ENCODE measurements at places on chromosomes 7 and 10.

GRCh38 chr10:118763202-118763988, 8.6 kb upstream of the CACUL1 start:
- no peak for DNase-seq

DNA sequence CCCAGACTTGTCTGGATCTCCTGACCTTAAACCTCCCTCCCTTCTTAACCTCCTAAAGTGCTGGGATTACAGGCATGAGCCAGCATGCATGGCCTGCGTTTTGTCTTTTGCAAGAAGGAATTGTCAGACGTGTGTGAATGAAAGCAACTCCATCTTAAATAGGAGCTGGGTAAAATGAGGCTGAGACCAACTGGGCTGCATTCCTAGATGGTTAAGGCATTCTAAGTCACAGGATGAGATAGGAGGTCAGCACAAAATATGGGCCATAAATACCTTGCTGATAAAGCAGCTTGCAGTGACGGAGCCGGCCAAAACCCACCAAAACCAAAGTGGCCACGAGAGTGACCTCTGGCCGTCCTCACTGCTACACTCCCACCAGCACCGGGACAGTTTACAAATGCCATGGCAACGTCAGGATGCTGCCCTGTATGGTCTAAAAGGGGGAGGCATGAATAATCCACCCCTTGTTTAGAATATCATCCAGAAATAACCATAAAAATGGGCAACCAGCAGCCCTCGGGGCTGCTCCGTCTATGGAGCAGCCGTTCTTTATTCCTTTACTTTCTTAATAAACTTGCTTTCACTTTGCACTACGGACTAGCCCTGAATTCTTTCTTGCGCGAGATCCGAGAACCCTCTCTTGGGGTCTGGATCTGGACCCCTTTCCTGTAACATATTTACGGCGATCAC, 41.2 kb upstream of the SDK1 start:
- no peak for DNase-seq

DNA sequence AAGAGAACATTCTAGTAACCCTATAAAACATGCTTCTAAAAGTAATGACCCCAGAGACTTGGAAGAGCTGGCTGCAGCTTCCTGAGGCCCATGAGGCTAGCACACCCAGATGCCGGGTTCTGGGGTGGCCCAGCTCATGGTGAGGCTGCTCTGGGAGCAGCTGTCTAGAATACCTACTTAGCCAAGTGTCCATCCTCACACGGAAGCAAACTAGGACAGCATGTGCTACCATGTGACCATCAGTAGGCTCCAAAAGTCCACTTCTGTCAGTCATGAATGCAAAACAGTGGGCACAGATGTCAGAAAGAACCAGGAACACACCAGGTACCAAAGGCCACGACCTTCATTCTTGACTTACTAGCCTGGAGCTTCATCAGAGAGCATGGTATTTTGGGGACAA, 32.4 kb downstream of the CTBP2 start:
- DNase-seq = no peak

DNA sequence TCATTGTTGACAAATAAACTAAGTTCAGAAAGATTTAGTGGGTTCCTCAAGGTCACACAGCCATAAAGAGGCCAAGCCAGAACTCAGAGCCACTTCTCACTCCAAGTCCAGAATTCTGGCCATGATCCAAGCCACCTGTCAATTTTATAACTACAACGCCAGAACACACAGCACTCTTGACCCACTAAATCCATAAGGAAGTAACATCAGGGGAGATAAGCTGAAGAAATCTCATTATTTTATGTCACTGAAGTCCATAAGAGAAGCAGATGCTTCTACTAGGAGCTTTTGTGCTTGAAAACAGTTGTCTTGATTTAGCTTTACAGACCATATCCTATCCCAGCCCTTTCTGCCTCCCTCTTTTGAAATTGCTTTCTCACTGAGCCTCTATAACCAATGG, 15.9 kb downstream of the ADAM12 start:
- no peak for DNase-seq

- DNase-seq = no peak
These were observed 113.7 kb downstream of the CDK14 start for GRCh38 chr7:90709501-90710465.

DNA sequence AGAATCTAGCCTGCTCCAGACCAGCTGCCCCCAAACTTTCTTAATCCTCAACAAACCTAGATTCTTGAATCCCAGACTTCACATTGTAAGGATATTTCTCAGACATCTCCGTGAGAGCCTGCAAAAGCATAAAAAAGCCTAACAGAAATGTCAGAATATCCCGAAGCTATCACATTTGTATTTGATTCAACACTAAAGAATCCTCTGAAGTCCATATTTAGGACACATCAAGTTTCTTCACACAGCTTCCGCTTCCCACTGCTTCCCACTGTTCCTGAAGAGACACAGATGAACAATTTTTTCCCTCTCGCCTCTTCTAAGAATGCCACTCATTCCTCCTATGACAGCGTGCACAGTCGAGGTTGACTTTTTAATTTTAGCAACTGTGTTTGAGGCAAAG, 396.2 kb upstream of the IGFBP3 start:
- DNase-seq = no peak

GRCh38 chr10:49168171-49168540, 20.0 kb downstream of the TMEM273 start:
- no peak for DNase-seq

DNA sequence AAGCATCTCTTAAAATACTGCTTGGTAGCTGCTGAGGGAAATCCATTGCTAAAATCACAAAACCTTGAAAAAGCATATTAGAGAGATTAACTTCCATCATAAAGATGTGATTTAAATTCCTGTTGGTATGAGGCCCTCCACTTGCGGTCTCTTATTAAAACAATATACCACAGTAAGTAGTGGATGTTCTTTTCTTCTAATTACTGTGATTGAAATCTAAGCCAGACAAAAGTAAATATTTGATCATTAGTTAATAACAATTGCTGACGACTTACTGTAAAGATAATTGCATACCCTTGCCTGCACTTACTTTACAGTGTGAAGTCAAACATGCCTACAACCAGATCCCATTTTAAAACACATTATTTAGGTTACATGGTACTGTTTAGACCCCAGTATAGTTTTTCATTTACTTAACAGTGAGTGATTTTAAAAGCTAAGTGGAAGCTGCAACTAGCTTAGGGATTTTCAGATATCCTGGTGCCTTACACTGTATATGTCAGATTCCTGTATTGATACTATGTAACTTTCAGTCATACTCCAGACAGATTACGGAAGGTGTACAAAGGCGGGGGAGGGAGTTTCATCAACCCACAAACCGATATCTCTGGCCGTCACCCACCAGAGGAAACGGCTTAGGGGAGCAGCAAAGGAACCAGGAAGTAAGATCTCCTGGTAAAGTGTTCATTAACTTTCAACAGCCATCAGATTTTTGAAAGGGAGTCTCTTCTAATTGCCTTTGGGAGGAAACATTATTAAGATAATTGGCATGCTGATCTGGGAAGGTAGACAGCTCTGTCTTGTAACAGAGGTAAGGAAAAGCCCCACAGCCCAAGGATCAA, 986 bp downstream of the NRP1 start:
- DNase-seq = peak; percentile 20

DNA sequence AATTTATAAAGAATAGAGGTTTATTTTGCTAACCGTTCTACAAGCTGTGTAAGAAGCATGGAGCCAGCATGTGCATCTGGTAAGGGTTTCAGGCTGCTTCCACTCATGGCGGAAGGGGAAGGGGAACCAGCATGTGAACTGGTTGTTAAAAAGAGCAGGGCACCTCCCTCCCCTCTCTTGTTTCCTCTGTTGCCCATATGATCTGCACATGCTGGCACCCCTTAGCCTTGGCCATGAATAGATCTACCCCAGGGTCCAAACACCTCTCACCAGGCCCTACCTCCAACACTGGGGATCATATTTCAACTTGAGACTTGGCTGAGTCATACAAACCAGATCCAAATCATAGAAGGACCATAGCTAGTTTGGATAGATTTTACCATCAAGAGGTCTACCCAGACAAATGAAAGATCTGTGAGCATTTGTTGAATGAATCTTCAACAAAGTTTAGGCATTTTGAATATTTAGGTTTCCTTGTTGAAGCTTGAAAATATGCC, 36.0 kb upstream of the NRP1 start:
- no peak for DNase-seq

DNA sequence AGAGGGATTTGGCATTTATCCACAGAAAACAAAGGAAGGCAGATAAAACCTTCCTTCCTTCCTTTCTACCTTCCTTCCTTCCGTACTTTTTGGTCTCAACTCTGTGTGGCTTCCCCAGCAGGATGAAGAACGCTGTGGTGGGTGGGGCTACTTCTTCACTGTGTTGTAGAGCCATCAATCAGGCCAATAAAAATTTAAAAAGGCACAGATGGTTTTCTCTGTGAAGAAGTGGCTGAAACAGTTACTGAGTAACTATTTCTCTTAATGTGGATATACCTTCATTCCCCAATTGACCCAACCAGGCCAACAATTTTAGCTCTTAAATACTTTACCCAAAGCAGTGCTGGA, 75.8 kb downstream of the ZNF92 start:
- no peak for DNase-seq

- DNase-seq = no peak
These were observed 952.7 kb upstream of the KCND2 start for GRCh38 chr7:119320316-119320715.

- peak; percentile 2 for DNase-seq
These were observed 64.4 kb downstream of the KCND2 start for GRCh38 chr7:120337308-120337907.

- no peak for DNase-seq
These were observed 290.7 kb downstream of the CACNA2D1 start for GRCh38 chr7:82152858-82153257.

DNA sequence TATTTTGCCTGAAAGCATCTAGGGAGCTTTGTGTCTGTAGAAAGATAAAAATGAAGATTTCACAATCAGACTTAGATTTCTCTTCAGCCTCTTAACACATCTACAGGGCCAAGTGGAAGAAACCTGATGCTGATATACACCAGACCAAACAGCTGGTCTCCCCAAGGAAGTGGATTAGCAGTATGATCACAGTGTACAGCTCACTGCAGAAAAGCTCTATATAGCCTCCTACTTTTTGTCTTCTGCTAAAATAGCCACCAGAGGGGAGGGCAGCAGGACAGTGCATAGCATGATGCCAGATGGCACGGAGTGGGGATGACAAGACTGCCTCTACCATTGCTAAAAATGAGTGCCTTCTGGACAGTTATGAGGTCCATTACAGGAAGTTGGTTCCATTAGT, 16.0 kb downstream of the FAM13C start:
- DNase-seq = no peak

- no peak for DNase-seq
These were observed 39.8 kb upstream of the MSRB2 start for GRCh38 chr10:23055424-23056185.

DNA sequence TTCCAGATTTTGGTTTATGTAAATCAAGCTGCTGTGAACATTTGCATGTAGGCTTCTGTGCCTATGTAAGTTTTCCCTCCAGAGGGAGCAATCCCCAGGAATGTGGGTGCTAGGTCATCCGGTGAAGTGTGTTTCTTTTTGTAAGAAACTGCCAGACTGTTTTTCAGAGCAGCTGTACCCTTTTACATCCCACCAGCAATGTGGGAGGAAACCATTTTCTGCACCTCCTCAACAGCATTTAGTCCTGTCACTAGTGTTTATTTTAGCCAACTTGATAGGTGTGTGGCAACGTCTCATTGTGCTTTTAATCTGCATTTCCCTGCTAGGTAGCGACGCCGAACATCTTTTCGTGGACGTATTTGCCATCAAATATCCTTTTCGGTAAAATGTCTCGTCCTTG, 395.7 kb upstream of the FOXK1 start:
- no peak for DNase-seq

DNA sequence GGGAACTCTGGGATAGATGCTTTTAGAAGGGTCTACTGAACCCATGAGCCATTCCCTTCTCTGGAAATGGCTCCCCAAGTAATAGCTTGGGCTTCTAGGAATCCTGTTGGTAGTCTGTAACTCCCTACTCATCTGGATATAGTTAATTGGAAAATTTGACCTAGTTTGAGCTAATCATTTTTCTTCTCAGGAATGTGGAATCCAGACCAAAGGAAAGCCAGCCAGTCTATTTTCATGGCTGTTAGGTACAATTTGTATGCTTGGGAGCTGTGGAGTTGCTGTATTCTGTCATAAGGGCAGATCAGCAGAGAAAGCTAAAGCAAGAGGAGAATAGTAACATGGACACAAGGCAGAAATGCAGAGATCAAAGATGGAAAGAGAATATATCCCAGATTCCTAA, 71.6 kb upstream of the C1GALT1 start:
- DNase-seq = no peak

- peak; percentile 36 for DNase-seq
These were observed 46.1 kb downstream of the ARMH3 start for GRCh38 chr10:102009801-102010425.

- no peak for DNase-seq
These were observed 42.1 kb upstream of the HPS1 start for GRCh38 chr10:98488669-98489430.

- no peak for DNase-seq
These were observed 31.2 kb downstream of the BTBD16 start for GRCh38 chr10:122302315-122302714.

DNA sequence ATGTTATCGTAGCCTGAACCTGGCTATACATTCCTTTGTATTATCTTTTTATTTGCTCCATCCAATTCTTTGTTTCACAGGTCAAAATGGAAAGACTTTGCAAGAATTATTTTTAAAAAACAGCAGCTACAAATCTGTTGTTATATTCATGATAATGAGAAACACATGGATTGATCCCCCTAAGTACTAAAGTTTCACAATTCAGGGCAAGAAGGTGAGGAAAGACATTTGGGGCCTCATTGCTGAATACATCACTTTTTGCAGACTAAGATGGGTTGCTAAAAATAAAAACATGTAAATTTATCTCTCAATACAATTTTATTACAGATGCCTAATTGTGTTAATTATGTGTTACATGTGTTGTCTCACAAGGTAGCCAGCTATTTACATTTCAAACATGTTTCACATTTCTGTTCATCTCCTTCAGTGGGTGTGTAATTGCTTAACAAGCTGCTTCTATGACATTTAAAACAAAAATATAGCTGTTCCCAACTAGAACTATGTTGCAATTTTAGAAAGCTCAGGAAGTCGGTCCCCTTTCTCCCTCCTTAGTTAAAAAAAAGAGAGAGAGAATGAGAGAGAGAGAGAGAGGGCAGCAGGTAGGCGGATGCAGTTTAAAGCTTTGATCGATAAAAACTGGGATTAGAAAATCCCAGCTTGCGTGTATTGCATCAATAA, 606.3 kb upstream of the FZD8 start:
- no peak for DNase-seq

DNA sequence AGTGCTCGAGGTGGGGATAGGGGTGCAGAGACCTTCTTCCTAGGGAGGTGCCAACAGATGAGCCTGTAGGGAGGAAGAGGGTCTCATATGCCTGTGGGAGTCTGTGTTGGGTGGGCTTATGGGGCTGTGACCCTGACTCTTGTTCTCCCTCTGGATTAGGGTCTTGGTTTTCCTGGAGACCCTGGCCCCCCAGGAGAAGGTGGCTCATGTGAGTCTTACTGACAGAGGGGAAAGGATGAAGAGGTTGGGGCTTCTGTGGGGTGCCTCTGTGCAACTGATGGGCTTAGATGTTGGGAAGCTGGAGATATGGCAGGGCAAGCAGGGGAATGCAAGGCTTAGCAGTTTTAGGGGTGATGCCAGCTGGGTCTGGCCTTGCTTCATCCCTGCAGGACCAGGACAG, 20.2 kb upstream of the VOPP1 start:
- no peak for DNase-seq

Data from GM12891 (cell line).